Naive thymus-derived CD8-positive, alpha-beta T cell (primary cell): ENCODE measurements at places on chromosomes 16 and 17.
A peak's percentile ranks its signal among the peaks of the same experiment; 100 is the strongest.

DNA sequence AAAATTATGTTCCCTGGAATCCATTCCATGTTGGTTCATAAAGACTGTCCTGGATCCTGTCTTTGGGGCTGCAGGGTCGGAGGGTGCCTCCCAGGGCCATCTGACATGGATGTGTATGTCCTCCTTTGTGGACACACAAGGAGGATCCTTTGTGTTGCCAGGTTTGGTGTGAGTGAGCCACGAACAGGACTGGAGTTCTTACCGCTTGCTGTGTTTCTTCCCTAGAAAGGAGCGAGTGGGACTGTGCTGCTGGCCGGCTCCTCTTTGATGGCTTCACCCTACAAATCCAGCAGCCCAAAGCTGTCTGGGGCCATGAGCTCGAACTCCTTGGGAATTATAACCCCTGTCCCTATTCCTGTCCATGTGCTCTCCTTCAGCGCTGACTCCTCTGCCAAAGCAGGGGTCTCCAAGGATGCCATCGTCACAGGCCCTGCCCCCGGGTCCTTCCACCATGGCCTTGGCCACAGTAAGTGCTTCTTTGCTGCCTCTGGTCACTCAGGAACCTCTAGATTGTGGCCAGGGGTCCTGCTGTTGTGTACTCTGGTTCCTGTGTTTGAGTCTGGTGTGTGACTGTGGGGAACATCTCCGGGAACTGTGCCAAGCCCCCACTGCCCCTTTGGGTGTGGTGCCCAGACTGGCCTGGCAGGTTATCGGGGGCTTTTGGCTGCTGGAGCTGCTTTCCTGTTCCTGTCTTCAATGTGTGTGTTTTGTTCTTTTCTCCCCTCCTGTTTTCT lies 29.5 kb downstream of the UBN1 start:
- no peak for DNase-seq

DNA sequence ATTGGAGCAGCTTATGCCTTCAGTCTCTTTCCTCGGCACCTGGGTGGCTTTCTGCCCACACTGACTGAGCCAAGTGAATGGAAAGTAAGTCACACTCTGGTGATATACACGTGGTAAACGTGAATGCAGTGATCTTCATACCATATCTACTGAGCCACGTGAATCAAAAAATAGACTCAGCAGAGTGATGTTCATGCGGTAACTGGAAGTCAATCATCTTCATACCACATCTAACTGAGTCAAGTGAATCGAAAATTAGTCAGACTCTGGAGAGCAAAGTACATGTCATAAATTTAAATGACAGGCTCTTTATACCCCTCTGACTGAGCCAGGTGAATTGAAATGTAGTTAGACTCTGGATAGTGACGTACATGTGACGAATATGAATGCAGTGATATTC lies 47.1 kb upstream of the ARL4D start:
- no peak for DNase-seq

GRCh38 chr17:62125307-62125706 lies 60.2 kb upstream of the MED13 start:
- DNase-seq: no peak

GRCh38 chr17:46061435-46061834 lies 62.4 kb downstream of the STH start:
- DNase-seq: no peak

DNA sequence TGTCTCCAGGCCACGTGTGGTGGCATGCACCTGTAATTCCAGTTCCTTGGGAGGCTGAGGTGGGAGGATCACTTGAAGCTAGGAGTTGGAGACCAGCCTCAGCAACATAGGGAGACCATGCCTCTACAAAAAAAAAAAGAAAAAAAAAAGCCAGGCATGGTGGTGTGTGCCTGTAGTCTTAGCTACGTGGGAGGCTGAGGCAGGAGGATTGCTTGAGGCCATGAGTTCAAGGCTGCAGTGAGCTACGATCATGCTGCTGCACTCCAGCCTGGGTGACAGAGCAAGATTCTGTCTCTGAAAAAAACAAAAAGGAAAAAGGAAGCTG lies 103.9 kb downstream of the CMIP start:
- DNase-seq: no peak

- no peak for DNase-seq
Measured at GRCh38 chr16:57555831-57556230, 13.4 kb downstream of the ADGRG5 start.

DNA sequence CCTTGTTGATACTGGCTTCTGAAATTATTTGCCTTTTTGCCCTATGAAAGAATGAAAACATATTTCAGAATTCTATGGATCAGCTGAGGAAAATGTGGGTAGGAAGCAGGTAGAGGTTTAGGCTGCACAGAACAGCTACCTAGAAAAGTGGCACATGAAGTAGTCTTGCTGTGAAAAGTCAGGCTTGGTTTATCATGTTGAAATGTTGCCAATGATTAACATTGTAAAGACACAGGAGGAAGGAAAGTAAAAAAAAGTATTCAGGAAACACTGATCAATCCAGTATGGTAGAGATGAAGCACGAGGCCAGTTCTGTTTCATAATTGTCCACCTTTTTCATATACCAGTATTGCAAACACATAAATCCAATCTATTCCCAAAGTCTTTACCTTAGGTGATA lies 29.9 kb downstream of the ABCA6 start:
- DNase-seq: no peak

DNA sequence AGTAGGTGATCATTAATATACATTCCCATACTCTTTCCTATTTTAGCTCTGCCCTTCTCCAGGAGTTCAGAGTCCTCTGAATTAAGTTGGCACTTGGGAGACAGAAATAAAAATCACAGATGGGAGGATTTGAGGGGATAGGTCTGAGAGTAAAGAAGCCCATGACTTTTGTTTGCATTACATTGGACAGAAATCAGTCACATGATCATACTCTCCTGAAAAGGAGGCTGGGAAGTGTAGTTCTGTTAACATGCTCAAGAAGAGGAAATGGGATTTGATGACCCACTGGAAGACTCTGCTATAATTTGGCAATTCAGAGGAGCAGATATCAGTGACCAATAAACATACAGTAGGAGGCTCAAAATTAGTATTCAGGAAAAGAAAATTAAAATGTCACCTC lies 674.9 kb upstream of the C16orf82 start:
- no peak for DNase-seq

GRCh38 chr17:50952013-50952412 lies 85.9 kb upstream of the TOB1 start:
- no peak for DNase-seq

DNA sequence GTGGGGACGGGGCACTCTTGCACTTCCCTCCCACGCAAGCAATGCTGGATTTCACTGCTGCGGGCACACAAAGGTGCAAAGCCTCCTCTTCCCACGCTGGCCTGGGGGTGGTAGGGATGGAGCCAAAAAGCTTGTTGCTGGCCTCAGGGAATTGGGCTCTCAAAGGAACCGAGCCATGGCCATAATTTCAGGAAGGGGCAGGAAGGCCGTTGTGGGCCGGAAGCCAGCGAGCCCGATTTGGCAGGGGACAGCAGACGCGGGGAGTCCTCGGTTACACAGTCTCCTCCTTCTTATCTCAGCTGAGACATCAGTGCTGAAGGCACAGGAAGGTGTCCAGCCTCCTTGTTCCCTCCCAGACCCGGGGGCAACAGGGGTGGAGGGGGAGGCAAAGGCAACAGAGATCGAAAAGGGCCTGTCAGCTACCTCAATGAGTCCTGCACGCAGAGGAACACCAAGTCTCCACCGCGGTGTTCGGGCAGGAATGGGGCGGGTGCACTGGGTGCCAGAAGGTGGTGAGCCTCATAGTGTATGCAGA lies 59.5 kb downstream of the SLFN11 start:
- DNase-seq: peak; percentile 23
